ENCODE measurements at places on chromosomes 1 and 21. TPM values are rescaled to one million over a fixed set of nuclear protein-coding genes. Genes with fewer than 3 reads are reported as not detected.

The CA14 gene
- total RNA-seq: 1.0 TPM

The NBPF6 gene
- not detected for total RNA-seq

The ILDR2 gene
- total RNA-seq: under 0.01 TPM

The RIPPLY3 gene
- total RNA-seq: not detected

The LRRC38 gene
- total RNA-seq: not detected

The ALX3 gene
- not detected for total RNA-seq

The DTL gene
- total RNA-seq: 1.5 TPM

The LINGO4 gene
- 0.89 TPM for total RNA-seq

The BTBD19 gene
- total RNA-seq: 5.1 TPM

The KCNN3 gene
- 2.7 TPM for total RNA-seq

- no peak for DNase-seq
These were observed 6.0 kb upstream of the KCNA2 start for GRCh38 chr1:110612060-110612745.

- no peak for DNase-seq
These were observed 2.8 kb downstream of the SRSF10 start for GRCh38 chr1:23977187-23977853.

- peak; percentile 58 for DNase-seq
These were observed 393.6 kb downstream of the PTPRU start for GRCh38 chr1:29629814-29630516.

DNA sequence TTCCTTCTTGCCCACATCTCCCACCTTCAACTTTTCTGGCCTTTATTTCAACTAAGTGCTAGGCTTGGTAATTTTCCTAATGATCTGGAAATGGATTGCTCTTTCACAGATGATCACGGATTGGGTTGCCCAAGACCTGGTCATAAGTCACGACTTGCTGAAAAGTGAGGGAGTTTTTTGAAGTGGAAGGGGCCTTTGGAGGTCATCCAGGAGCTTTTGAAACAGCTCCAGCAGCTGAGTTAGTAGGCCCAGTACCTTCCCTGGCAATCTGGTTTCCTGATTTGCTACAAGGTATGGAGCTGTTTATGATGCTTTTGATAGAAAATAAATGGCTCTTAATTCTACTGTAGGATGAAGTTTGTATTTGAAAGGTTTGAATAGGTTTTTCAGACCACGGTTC lies 20.4 kb downstream of the GREM2 start:
- no peak for DNase-seq

- no peak for DNase-seq
These were observed 78.2 kb upstream of the ARHGAP29 start for GRCh38 chr1:94315552-94316116.

- DNase-seq: peak; percentile 68
These were observed 860 bp downstream of the TMEM63A start for GRCh38 chr1:225881081-225881958.

- no peak for DNase-seq
These were observed 30.9 kb downstream of the KCNT2 start for GRCh38 chr1:196577386-196577785.

DNA sequence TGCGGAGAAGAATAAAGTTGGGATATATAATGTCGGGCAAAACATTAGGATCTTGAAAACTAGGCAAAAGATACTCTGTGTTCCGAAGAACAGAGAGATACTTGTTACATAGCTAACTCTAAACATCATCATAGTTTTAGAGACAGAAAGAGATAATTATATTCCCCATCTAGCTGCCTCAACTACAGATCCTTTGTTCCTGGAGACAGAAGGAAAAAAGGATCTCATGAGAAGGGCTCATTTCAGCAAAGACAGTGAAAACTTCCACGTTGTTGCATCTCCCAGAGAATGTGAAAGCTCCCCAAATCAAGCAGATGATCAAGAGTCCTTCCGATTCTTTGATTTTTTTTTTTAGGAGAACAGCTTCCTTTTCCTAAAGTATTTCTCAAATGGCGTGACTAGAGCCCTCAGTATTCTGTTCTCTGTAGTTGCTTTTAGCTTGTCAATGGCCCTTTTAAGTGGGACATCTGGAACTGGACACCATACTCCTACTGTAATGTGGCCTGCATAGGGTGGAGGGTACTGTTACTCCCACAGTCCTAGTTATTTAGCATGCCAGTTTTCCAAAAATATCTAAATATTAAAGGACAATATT lies 1048.2 kb downstream of the TTLL7 start:
- no peak for DNase-seq

GRCh38 chr1:247370786-247371732 lies 39.4 kb upstream of the ZNF496 start:
- DNase-seq: no peak

- no peak for DNase-seq
These were observed 36.1 kb downstream of the ACTA1 start for GRCh38 chr1:229397762-229398161.

GRCh38 chr1:206070627-206071304 lies 17.8 kb downstream of the RHEX start:
- DNase-seq: peak; percentile 28

- DNase-seq: no peak
These were observed 74.7 kb downstream of the HSPA13 start for GRCh38 chr21:14308234-14308633.

DNA sequence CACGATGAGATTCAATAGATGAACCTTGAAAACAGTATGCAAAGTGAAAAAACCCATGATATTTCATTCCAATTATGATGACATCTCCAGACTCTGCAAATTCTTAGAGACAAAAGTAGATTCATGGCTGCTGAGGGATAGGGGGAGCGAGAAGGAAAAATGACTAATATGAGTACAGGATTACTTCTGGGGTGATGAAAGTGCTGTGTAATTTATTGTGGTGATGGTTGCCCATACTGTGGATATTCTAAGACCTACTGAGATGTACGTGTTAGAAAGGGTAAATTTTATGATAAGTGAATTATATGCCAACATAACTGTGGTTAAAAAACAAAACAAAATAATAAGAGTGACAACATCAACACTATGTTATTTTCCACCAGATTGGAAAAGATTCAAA lies 18.9 kb upstream of the RGS7 start:
- DNase-seq: no peak

- no peak for DNase-seq
These were observed 136.6 kb upstream of the GFI1 start for GRCh38 chr1:92623187-92623778.

GRCh38 chr1:2214541-2215241 lies 13.4 kb upstream of the SKI start:
- peak; percentile 81 for DNase-seq

DNA sequence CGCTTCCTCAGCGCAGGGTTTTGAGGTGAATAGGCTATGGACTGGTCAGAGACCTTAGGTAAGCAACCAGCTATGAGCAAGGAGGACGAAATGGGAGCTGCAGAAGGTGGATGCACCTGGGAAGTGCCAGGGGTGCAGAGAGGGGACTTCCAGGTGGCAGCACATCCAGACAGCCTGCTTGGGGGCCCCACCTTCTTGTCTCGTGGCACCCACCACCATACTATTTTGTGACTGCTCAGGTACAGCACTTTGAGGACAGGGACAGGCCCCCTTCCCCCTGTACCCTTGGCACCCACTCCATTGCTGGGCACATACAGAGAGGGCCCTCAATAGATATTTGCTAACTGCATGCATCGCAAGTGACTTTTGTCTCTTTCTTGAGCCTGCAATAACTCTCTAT lies 777 bp upstream of the KISS1 start:
- no peak for DNase-seq

DNA sequence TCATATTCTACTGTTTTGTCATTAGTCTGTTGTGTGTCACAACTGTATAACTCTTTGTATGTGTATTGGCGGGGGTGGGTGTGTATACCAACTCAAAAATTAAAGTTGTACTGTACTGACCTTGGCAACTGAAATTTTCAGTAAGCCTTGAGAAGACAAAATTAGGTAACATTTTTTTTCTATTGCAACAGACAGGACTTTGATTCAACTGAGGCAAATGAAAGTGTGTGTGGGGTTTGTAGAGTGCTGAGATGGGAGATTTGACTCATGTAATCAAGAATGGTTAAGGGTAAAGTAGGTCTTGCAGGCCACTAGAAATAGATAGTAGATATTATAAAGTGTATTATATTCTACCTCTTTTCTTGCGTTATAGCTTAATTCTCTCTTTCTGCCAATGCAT lies 14.6 kb upstream of the B3GALT2 start:
- no peak for DNase-seq

- DNase-seq: no peak
These were observed 251.4 kb upstream of the B3GALT2 start for GRCh38 chr1:193437785-193438184.

- peak; percentile 32 for DNase-seq
These were observed 60.8 kb upstream of the PGD start for GRCh38 chr1:10338047-10338446.

DNA sequence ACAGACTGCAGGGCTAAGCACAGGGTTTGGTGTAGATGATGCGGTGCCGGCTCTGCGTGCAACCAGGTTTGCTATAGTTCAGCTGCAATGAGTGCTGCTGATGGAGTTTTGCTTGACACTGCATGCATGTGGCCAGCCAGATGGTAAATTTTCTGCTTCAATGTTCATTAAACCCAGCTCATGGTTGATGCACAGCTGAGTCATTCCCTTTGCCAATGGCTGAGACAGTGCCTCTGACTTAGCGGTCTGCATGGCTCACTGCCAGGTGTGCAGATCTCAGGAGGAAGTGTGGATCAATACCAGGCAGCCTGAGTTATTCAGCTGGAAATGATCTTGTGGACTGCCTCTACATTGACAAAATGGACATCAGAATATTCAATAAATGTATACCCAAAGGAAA lies 172.7 kb upstream of the ZP4 start:
- no peak for DNase-seq

DNA sequence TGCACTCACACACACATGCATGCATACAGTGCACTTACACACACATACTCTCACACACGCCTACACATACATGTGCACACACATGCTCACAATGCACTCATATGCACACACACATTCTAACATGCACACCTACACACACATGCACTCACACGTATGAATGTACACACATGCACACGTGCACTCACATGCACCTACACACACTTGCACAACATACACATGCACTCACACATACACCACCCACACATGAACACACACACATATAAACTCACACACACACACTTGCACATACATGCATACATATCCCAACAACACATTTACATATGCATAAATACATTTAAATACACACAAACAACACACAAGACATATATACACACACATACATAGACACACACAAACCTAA lies 30.6 kb downstream of the OBSCN start:
- DNase-seq: no peak

GRCh38 chr1:89616844-89617627 lies 15.9 kb upstream of the LRRC8C start:
- DNase-seq: no peak

DNA sequence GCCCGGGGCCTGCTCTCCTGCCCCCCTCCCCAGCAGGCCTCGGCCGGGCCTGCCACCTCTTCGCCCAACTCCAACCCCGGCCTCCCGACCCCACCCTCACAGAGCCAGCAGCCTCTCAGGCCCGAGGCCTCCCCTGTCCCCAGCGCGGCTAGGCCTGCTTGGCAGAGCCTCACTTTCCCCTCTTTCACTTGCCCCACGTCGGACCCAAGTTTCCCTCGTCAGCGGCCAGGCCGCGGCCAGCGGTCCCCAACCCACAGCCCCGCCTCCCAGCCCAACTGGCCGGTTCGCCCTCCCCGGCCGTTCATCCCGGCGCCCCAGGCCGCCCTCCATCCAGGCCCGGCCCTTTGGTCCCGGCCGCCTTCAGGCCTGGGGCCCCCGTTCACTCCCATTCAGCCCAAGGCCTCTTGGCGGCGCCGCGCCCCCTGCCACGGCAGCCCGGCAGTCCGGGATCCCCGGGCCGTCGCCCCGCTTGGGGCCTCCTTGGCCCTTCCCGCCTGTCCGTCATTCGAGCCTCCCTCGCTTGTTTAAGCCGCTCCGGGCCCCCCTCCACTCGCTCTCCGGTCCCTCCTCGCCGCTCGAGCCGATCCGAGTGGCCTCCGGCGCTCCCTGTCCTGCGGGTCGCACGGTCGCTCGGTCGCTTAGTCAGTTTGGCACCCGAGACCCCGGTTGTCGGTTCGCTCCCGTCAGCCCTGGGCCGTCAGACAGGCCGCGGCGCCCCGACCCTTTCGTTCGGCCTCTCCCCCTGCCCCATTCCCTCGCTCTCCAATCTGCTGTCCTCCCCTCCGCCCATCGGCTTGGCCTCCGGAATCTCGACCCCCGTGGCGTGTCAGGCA lies 1.4 kb downstream of the LRRC41 start:
- DNase-seq: peak; percentile 56

- DNase-seq: no peak
These were observed 21.9 kb downstream of the CEPT1 start for GRCh38 chr1:111161843-111162487.

- DNase-seq: no peak
These were observed 51.1 kb downstream of the CD247 start for GRCh38 chr1:167467126-167467710.

GRCh38 chr1:228842094-228842775 lies 107.0 kb downstream of the RHOU start:
- DNase-seq: no peak

DNA sequence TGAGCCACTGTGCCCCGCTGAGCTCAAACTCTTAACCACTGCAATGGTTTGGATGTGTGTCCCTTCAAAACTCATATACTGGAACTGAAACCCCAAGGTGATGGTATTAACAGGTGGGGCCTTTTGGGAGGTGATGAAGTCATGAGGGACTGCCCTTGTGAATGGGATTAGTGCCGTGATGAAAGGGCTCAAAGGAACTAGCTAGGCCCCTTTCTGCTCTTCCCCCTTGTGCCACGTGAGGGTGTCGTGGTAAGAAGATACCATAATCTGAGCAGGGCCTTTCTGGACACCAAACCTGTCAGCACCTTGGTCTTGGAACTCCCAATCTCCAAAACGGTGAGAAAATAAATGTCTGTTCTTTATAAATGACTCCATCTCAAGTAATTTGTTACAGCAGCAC lies 45.5 kb upstream of the SPOCD1 start:
- DNase-seq: no peak

DNA sequence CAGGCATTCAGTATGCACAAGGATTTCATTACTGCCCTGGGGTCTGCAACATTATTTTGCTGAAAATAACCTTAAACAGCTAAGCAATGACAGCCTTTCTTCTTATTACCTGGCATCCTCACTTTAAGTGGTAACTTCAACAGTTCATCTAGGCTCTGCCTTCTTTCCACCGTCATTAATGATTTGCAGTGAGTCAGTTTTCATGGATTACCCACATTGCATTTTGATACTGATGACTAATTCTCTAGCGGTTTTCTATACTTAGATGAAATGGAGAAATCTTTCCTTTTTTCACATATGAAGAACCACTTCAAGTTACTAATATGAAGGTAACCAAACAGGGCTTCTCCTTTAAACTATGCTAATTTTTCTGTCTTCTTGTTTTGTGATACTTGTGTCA lies 226.9 kb upstream of the TMPRSS15 start:
- no peak for DNase-seq
